Germinal center (tissue), 1 donor: ENCODE measurements at places on chromosomes 2 and 18.

- no peak for DNase-seq
Measured at GRCh38 chr2:58598171-58598570, 357.0 kb upstream of the FANCL start.

DNA sequence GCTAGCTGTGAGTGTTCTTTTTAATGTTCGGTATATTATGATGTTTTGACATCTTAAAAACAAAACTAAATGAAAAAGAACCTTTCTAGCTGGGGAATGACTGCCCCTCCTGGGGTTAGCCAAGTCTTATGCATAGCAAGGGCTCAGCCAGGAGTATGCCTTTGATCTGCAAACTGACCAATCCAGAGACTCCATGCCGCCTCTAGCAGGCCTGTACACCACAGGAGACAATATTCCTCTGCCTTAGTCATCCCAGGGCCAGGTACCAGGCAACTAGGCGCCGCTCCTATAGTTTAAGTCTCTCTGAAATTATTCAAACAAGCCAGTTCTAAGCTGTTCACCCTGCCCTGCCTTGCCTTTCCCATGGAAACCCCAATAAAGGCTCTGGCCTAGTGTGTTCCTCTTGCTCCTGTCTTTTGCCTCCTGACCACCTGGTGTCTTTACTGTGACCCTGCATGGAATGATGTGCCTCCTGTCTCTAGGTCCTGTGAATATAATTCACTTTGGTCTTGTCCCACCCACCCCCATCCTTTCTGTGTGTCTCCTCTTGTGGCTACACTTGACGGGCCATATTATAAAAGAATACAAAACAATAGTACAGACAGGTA, 52.0 kb upstream of the CHN1 start:
- no peak for DNase-seq

DNA sequence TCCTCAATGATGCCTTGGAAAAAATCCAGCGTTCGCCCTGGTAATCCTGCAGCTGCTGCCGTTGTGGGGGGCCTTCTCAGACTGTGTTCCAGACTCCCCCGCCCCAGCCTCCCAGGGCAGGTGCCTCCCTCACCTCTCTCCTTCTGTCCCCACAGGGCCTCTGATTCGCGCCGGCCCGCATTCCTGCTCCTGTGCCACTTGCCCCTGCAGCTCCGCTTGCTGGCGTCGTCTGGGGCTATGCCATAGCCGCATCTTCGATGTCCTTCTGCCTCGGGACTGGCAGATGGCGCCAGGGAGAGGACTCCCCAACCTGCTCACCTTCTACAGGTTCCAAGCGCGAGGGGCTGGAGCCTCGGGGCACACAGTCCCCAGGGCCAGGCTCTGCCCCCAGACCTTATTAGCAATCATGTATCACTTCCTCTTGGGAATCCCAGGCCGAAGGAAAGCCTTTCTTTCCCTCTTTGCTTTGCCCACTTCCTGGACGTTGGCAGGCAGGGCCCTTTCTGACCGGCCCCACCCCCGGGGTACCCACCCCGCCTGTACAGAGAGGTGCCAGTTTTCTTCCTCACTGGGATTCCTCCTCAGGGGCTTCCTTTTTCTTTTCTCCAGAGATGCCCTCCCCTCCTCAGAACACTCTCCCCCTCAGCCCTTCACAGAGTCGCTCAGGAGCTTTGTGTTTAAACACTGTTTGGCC, 4.4 kb downstream of the SPATA3 start:
- DNase-seq, result no peak

- DNase-seq, result no peak
Measured at GRCh38 chr2:108538000-108538625, 3.8 kb downstream of the LIMS1 start.

DNA sequence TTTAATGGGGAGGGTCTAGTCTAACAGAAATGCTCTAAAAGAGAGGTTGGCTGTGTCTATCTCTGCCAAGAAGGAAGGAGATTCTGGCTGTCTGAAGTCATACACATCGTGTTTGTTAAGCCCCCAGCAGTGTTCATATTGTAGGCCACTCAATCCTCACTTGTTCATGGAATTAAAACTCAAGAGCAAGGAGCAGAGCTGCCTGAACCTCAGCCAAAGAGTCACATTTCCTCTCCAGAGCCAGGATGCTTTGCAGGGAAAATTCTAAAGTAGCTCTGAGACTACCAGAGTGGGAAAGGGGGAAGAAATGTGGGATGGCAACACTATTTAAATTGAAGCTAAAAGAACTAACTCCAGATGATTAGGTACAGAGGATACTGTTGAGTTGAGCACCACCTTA, 190.7 kb upstream of the CXCR4 start:
- DNase-seq, result no peak

GRCh38 chr2:119206201-119206600, 17.4 kb upstream of the STEAP3 start:
- no peak for DNase-seq

DNA sequence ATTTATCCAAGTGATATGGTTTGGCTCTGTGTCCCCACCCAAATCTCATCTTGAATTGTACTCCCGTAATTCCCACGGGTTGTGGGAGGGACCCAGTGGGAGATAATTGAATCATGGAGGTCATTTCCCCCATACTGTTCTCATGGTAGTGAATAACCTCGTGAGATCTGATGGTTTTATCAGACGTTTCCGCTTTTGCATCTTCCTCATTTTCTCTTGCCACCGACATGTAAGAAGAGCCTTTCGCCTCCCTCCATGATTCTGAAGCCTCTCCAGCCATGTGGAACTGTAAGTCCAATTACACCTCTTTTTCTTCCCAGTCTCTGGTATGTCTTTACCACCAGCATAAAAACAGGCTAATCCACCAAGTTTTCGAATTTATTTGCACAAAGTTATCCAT, 20.3 kb upstream of the CHST10 start:
- no peak for DNase-seq

DNA sequence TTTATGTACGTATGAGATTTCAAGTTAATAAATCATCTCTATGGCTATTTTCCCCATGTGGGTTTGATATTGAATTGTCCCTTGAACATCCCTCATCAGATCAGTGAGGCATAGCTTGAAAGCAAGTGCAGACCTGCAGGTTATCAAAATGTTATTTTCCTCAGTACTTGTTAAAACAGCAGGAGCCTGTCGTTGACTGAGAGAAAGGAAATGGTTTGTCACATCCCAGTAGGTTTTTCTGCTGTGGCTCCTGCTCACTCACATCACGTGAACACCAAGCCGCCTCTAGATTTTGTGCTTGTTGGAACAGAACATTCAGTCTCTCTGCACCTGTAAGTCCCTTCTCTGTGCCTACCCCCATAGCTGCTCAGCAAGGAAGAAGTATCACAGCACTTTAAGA, 340.3 kb downstream of the CELF4 start:
- DNase-seq, result no peak
